Adrenal gland (tissue), 19 donors: ENCODE measurements at places on chromosomes 1 and 21. TPM values are rescaled to one million over a fixed set of nuclear protein-coding genes. Genes with fewer than 3 reads are reported as not detected.
A peak's percentile ranks its signal among the peaks of the same experiment; 100 is the strongest.

DNA sequence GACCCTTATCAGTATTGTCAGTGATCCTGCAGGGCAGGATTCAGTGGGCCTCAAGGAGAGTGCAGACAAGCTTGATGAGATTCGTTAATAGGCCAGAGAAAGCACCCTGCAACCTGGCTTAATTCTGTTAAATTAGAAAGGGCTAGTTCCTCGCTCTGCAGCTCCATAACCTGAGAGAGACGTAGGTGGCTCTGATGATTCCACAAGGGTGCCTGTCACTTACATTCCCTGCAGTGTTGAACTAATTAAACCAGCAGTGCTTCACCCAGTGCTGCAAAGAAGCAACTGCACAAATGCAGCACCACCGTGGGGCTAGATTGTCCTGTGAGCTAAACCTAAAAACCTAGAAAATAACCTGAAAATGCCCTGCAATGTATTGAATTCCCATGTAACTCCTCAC, 270.8 kb downstream of the CACNA1E start:
- H3K27ac ChIP-seq = no peak overlapping the region
- no peaks in the 10 kb centered on the region for H3K36me3 ChIP-seq
- H3K4me1 ChIP-seq = no peaks in the 10 kb centered on the region
- DNase-seq = no peak
- H3K27me3 ChIP-seq = no peaks in the 10 kb centered on the region
- H3K4me3 ChIP-seq = no peak overlapping the region

GRCh38 chr1:209707308-209707707, 2.7 kb downstream of the HSD11B1 start:
- no peak for DNase-seq
- no peak overlapping the region for H3K27ac ChIP-seq
- no peaks in the 10 kb centered on the region for H3K36me3 ChIP-seq

- H3K27ac ChIP-seq = no peak overlapping the region
- no peak overlapping the region for H3K4me3 ChIP-seq
- no peaks in the 10 kb centered on the region for H3K27me3 ChIP-seq
- no peak for DNase-seq
- no peaks in the 10 kb centered on the region for H3K4me1 ChIP-seq
Measured at GRCh38 chr1:245688536-245689453, 534.0 kb downstream of the KIF26B start.

DNA sequence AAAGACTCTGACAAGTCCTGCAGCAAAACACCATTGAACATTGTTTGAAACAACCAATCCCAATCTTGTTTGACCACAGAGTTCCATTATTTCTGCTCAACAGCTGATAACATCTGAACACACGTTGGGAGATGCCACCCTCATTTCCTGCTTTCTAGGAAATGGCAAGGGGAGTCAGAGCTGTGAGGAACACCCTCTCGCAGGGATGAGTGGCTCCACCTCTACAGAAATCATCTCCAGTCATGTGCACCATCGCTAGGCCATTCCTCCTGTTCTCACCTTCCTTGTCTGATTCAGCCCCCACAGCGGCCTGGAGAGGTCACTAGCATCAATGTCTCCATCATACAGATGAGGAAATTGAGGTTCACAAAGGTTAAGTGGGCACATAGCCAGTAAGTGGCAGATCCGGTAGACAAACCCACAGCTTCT, 22.4 kb upstream of the RUNX3 start:
- no peak overlapping the region for H3K4me3 ChIP-seq
- H3K27ac ChIP-seq = no peak overlapping the region
- H3K4me1 ChIP-seq = no peaks in the 10 kb centered on the region
- H3K36me3 ChIP-seq = no peaks in the 10 kb centered on the region
- DNase-seq = no peak
- no peaks in the 10 kb centered on the region for H3K27me3 ChIP-seq

- no peak overlapping the region for H3K27ac ChIP-seq
- H3K36me3 ChIP-seq = no peaks in the 10 kb centered on the region
- DNase-seq = no peak
- no peak overlapping the region for H3K4me3 ChIP-seq
- no peaks in the 10 kb centered on the region for H3K27me3 ChIP-seq
- no peaks in the 10 kb centered on the region for H3K4me1 ChIP-seq
Measured at GRCh38 chr1:161953256-161953920, 70.3 kb downstream of the OLFML2B start.

- H3K4me1 ChIP-seq = no peaks in the 10 kb centered on the region
- no peak for DNase-seq
- no peaks in the 10 kb centered on the region for H3K36me3 ChIP-seq
- H3K4me3 ChIP-seq = no peak overlapping the region
Measured at GRCh38 chr1:184373155-184373554, 13.7 kb upstream of the C1orf21 start.

The E2F2 gene
- total RNA-seq = 0.12 TPM

DNA sequence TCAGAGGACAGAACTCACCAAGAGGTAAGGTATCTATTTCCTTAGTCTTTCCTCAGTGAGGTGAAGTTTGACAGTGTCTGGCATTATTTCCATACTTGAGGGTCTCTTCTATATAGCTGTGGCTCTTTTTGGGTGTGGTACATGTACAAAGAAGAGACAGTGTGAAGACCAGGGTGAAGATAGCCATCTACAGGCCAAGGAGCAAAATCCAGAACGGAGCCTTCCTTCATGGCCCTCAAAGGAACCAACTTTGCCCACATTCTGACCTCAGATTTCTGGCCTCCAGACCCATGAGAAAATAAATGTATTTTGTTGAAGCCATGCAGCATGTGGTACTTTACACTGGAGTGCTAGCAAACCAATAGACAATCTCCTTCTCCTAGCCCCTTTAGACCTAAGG, 858.5 kb upstream of the B3GALT2 start:
- no peaks in the 10 kb centered on the region for H3K36me3 ChIP-seq
- H3K27ac ChIP-seq = no peak overlapping the region
- no peak overlapping the region for H3K4me3 ChIP-seq
- H3K27me3 ChIP-seq = no peaks in the 10 kb centered on the region

- H3K4me1 ChIP-seq = no peaks in the 10 kb centered on the region
- H3K27ac ChIP-seq = no peak overlapping the region
- no peak for DNase-seq
- no peaks in the 10 kb centered on the region for H3K36me3 ChIP-seq
- H3K27me3 ChIP-seq = peaks cover 12% of the 10 kb centered on the region
- H3K4me3 ChIP-seq = no peak overlapping the region
Measured at GRCh38 chr21:35825370-35826353, 234.7 kb downstream of the SETD4 start.

DNA sequence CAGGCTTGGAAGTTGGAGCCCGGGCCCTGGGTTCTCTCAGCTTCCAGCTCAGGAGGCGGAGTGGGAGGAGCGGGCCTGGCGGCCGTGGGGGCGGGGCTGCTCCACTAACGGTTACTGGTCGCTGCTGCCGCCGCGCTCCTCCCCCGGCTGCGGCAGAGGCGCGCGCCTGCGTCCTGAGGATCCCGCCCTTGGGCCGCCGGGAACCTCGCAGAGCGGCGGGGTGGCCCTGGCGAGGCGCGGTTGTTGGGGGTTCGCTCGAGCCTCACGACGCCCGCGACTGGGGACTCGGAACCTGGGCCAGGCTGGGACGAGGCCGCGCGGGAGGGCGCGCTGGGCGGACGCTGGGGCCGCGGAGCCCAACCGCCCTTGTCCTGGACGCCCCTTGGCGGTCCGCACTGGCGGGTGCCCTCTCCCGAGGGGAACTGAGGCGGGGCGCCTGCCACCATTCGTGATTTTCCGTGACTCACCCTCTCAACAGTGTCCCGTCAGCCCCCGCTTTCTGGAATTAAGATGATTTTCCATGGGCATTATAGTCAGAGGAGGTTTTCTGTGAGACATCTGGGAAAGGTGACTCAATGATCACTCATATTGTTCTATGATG, 34.1 kb downstream of the OR2G3 start:
- H3K4me3 ChIP-seq = no peak overlapping the region
- H3K36me3 ChIP-seq = no peaks in the 10 kb centered on the region
- no peaks in the 10 kb centered on the region for H3K27me3 ChIP-seq
- no peak overlapping the region for H3K27ac ChIP-seq
- peak; percentile 46 for DNase-seq

The KCNK2 gene
- 24.1 TPM for total RNA-seq

DNA sequence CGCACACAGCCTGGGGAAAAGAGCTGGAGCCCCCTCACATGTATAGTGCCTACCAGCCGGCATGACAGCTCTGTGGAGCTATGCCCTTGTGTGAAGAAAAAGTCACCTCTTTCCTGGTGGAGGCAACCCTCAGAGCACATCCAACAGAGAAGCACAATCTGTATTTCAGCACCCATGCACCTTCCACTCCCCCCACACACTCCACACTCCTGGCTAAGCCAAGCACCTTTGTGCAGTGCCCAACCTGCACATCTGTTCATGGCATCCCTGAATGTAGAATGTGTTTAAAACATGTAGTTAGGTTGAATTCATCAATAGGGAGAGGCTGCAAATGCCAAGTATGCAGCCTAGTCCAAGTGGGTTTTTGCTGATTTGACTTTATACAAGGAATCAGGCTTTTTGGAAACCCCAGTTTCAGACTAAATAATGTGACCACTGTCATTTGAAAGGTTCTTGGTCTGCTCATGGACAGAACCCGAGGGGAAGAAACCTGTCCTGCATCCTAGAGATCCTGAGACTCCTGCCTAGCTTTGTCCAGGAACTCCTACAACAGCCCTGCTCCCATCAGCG, 197.1 kb downstream of the TOMM20 start:
- H3K27ac ChIP-seq = no peak overlapping the region
- H3K4me3 ChIP-seq = no peak overlapping the region
- no peaks in the 10 kb centered on the region for H3K27me3 ChIP-seq

GRCh38 chr1:209767706-209768105, 11.9 kb downstream of the TRAF3IP3 start:
- no peak overlapping the region for H3K27ac ChIP-seq
- H3K36me3 ChIP-seq = no peaks in the 10 kb centered on the region
- DNase-seq = no peak
- H3K4me1 ChIP-seq = no peaks in the 10 kb centered on the region

GRCh38 chr1:4944911-4945310, 290.5 kb downstream of the AJAP1 start:
- no peaks in the 10 kb centered on the region for H3K36me3 ChIP-seq
- H3K27ac ChIP-seq = no peak overlapping the region
- no peak for DNase-seq
- H3K4me1 ChIP-seq = no peaks in the 10 kb centered on the region
- no peaks in the 10 kb centered on the region for H3K27me3 ChIP-seq

DNA sequence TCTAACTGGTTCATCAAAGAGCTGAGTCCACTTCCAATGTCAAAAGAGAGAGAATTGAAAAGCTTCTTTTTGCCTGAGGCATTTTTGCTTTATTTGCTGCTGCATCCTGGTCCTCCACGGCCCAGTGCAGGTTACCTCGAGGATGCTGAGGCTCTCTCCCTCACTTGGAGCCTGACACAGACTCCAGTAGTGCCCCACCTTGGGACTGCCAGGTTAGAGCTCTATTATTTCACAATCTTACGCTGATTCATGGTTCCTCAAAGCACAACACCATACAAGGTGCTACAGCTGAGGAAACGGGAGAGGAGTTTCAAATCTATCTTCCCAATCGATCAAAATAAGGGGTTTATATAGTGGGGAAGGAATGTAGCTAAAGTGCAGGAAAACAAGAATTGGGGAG, 13.6 kb upstream of the PLPPR4 start:
- DNase-seq = no peak
- H3K27me3 ChIP-seq = no peaks in the 10 kb centered on the region
- no peak overlapping the region for H3K4me3 ChIP-seq
- no peaks in the 10 kb centered on the region for H3K4me1 ChIP-seq
- no peak overlapping the region for H3K27ac ChIP-seq

DNA sequence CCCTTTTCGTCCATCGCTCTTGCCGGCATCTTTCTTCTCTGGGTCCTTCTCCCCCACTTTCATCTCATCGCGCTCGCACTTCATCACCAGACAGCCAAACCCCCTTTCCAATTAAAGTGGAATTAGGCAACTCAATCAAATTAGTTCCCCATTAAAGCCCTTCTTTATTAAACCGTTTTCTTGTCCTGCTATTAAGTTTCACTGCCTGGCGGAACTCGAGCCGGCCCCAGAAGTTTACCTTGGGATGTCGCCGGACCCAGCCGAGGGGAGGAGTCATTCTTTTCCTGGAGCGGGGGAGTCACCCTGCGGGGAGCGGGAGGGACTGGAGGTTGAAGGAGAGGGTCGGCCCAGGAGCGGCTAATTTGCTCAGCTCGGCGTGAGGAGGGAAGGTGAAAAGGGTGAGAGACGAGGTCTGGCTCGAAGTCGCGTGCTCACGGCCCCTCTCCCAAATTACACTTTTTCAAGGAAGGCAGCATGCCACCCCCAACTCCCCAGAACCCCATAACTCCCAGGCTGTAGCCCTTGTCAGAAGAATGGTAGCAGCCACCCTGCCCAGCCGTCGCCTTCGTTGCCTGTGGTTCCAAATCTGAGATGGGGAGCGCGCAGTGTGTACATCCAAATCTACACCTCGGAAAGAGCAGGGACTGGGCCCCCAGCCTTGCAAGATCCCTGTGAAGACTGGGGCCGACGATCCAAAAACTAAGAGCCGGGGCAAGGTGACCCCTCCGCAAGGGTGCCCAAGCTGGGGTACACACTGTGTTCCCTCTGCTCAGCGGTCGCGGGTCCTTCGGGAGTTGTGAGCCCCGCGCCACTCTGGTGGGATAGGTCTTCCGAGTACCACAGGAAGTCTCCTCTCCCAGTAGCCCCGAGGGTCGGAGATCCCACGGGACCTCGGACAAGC, 6.4 kb downstream of the DMRTA2 start:
- H3K4me1 ChIP-seq = no peaks in the 10 kb centered on the region
- no peak overlapping the region for H3K4me3 ChIP-seq
- H3K27ac ChIP-seq = no peak overlapping the region
- DNase-seq = no peak
- peaks cover 71% of the 10 kb centered on the region for H3K27me3 ChIP-seq
- H3K36me3 ChIP-seq = no peaks in the 10 kb centered on the region

- peak; percentile 56 for DNase-seq
- H3K27ac ChIP-seq = peak overlapping the region; percentile 66
- no peaks in the 10 kb centered on the region for H3K27me3 ChIP-seq
Measured at GRCh38 chr1:202858331-202858730, 30.6 kb downstream of the RABIF start.

The RAB7B gene
- 0.17 TPM for total RNA-seq

GRCh38 chr1:108600504-108600903, 40.6 kb downstream of the EEIG2 start:
- DNase-seq = no peak
- H3K27me3 ChIP-seq = no peaks in the 10 kb centered on the region
- peaks cover 12% of the 10 kb centered on the region for H3K4me1 ChIP-seq
- no peak overlapping the region for H3K27ac ChIP-seq
- no peaks in the 10 kb centered on the region for H3K36me3 ChIP-seq

GRCh38 chr1:5734996-5735395, 257.2 kb downstream of the NPHP4 start:
- H3K27me3 ChIP-seq = peaks cover 7% of the 10 kb centered on the region
- no peaks in the 10 kb centered on the region for H3K4me1 ChIP-seq
- H3K36me3 ChIP-seq = no peaks in the 10 kb centered on the region
- H3K4me3 ChIP-seq = no peak overlapping the region
- no peak overlapping the region for H3K27ac ChIP-seq

The NES gene
- total RNA-seq = 13.6 TPM
